ENCODE measurements at places on chromosomes 6 and 20.

DNA sequence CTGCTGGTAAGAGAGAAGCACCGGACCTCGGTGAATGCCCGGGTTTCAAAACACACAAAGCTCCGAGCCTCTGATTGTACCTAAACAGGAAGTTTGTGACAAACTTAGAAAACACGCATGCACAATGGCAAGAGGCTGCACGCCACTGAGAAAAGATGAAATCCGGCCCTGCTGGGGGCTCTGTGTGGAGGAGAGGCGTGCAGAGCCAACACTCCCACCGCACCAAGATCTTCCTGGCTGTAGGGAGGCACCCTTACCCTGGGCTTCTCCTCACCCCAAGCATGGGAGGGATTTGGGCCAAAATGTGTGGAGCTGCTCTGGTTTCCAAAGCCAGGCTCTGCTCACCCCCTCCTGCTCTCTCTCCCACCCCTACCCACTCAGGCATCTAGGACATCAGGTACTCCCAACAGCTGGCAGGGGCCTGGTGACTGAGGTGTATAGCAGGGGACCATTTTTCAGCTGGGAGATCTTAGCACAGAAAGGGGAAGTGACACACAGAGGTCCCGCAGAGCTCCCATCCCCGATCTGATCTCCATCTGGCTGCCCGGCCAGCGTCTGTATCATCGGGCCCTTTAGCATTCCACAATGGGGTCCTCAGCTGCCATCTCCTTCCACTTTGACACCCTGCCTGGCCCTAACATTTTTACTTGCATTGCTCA lies 84.2 kb downstream of the TRERF1 start:
- no peak for DNase-seq

- no peak for DNase-seq
Observed at GRCh38 chr6:90216072-90216977, 80.3 kb downstream of the BACH2 start.

- DNase-seq: no peak
Observed at GRCh38 chr6:166465003-166465399, 82.3 kb upstream of the MPC1 start.

DNA sequence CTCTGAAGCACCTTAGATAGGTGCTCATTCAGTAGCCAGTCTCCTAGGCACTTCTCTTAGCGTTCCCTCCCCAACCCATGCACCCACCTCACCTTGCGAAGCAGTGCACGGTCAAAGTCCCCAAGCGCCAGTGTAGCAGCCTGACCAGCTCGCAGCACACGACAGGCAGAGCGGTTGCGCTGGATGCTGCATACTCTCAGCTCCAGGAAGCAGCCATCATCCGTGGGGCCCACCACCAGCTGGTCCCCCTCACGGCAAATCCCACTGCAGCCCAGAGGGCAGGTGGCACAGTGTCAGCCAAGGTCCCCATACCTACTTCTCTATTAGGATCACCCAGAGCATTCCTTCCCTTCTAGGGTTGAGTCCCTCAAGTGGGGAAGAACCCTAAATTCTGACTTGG lies 6.5 kb downstream of the GTPBP2 start:
- no peak for DNase-seq

DNA sequence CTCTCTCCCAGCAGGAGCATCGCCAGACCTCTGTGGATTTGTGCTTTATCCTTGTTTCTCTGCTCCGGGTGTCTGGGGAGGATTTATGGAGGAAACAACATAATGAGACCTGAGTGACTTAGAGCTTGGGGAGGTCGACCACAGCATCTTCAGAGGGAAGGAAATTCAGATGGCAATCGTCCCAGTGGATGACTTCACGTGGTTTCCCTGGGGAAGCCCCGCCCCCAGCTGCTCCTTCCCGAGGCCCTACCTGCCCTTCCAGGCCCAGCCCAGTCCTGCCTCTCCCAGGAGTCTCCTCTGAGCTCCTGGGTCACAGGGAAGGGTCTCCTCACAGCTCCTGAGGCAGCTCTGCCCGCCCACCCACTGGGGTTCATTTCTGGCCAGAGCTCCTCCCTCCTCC lies 430.3 kb upstream of the SULF2 start:
- DNase-seq: no peak

GRCh38 chr6:139129284-139129683 lies 5.6 kb upstream of the HECA start:
- DNase-seq: no peak

GRCh38 chr20:20396794-20397193 lies 28.9 kb downstream of the INSM1 start:
- no peak for DNase-seq

DNA sequence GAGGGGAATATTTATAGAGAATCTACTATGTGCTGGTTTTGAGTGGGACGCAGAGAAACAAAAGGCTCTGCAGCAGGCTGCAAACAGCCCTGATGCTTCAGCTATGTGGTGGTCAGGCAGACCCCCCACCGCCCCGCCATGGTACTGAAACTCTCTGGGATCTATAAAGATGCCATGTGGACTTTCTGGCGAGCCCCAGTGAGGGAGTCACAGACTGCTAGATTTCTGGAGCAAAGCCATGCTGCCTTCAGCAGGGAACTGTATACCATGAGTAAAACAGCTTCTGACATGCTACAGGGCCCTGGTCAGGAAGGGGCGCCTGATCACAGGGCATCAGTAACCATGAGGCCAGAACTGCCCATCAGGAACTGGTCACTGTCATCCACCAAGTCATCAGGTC lies 19.2 kb upstream of the BPIFB1 start:
- DNase-seq: no peak

DNA sequence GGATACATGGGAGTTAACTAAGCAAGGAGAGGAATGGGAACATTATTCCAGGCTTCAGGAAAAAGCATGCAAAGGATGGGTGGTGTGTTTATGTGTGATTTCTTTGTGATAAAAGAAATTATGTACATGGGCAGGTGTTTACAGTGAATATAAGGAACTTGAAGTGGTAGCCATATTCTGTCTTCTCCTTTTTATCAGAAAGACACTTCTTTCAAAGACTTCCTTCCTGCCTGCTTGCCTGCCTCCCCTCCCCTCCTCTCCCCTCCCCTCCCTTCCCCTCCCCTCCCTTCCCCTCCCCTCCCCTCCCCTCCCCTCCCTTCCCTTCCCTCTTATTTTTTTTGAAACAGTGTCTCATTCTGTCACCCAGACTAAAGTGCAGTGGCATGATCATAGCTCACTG lies 14.4 kb downstream of the CYB5R4 start:
- DNase-seq: no peak

- DNase-seq: no peak
Observed at GRCh38 chr6:13407709-13408695, 79.4 kb downstream of the GFOD1 start.

- no peak for DNase-seq
Observed at GRCh38 chr20:62696989-62697388, 11.6 kb upstream of the NTSR1 start.

DNA sequence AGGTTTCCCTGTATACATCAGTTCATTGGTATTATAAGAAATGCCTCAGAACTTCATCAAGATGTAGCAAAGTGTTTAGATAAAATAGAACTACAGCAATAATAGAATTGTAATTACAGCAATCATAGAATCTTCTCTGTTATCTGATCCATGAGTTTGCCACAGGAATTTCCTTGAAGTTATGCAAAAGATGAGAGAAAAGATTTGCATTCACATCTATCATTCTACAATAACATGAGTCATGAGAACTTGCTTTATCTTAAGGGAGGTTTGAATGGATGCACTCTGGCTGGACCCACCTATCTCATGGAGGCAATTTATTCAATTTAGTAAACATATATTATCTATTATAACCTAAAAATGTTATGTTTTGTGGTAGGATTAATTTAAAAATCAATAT lies 329.8 kb upstream of the EPHA7 start:
- no peak for DNase-seq

GRCh38 chr20:63686094-63686491 lies 10.4 kb upstream of the TNFRSF6B start:
- DNase-seq: no peak

GRCh38 chr20:278181-278580 lies 12.4 kb downstream of the C20orf96 start:
- no peak for DNase-seq

DNA sequence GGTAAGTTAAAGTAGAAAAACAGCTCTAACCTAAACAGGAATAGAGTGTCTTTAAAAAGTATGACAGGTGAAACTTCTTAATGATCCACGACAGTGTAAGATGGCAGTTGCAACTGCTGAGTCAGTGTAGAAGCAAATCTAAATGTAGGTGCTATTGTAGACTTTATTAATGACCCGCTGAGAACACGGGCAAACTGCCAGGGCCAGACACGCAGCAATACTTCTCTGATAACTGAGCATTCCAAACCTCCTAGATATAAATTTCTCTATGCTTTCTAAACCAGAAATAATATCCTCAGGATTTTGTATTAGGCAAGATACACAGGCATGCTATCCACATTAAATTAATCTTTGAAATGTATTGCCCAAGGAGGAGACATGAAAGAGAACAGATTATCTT lies 1076.4 kb downstream of the HACE1 start:
- no peak for DNase-seq

DNA sequence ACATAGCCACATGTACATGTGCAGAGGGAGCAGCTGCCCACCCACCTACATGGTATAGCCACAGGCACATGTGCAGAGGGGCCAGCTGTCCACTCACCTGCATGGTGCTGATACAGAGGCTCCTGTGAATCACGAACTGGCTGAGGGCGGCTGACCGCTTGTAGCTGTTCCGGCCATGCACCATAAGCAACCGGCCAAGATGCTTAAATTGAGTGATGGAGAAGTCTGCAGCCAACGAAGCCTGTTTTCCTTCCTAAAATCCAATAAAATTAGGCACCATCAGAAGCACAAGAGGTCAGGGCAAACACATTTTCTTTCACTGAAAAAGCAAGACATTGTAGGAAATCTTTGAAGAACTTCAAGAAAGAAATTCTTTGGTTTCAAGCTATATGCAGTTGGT lies 71.1 kb upstream of the NFATC2 start:
- DNase-seq: no peak

DNA sequence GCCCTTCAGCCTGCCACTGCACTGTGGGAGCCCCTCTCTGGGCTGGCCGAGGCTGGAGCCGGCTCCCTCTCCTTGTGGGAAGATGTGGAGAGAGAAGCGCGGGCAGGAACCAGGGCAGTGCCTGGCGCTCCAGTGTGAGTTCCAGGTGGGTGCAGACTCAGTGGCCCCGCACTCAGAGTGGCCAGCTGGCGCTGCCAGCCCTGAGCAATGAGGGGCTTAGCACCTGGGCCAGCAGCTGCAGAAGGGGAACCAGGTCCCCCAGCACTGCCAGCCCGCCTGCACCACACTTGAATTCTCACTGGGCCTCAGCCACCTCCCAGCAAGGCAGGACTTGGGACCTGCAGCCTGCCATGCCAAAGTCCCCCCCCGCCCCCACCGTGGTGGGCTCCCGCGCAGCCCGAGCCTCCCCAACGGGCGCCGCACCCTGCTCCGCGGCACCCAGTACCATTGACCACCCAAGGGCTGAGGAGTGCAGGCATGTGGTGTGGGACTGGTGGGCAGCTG lies 205.9 kb downstream of the CLVS2 start:
- DNase-seq: no peak

GRCh38 chr6:13724182-13724581 lies 12.5 kb upstream of the RANBP9 start:
- DNase-seq: no peak

- DNase-seq: no peak
Observed at GRCh38 chr6:125102891-125103290, 50.7 kb upstream of the TPD52L1 start.

GRCh38 chr6:140445474-140446004 lies 1071.1 kb upstream of the CITED2 start:
- DNase-seq: no peak

All from stimulated activated CD4-positive, alpha-beta T cell treated with anti-CD3 and anti-CD28 coated beads, Interleukin-15, amount 100 ng/mL, for 1 hour (primary cell).